D721Med (cell line): ENCODE measurements at places on chromosomes 4 and X.

GRCh38 chr4:55356991-55357461 is 11.0 kb downstream of the SRD5A3 start:
- no peak for DNase-seq

GRCh38 chr4:167052631-167053091 is 181.6 kb downstream of the SPOCK3 start:
- no peak for DNase-seq

GRCh38 chr4:186827534-186827897 is 103.9 kb upstream of the FAT1 start:
- DNase-seq: no peak

GRCh38 chrX:113770071-113770470 is 813.8 kb upstream of the HTR2C start:
- no peak for DNase-seq

DNA sequence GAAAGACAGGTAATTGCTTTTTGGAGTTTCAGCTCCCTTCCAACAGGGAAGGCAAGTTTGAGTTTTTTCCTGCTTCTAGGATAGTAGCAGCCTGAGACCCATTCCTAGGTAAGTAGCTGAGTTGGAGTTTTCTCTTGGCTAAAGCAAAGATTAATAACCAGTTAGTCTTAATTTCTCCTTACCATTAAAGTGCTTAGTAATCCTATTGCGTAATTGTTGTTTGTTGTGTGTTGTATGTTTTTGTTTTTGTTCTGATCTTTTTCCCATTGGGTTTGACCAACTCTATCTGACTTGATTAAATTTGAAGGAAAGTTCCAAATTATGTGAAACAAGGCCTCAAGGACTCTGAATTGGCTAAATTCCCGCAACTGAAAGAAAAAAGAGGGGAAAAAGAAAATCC is 83.5 kb downstream of the TBX22 start:
- DNase-seq: no peak

GRCh38 chrX:13254076-13254785 is 65.6 kb downstream of the ATXN3L start:
- no peak for DNase-seq

DNA sequence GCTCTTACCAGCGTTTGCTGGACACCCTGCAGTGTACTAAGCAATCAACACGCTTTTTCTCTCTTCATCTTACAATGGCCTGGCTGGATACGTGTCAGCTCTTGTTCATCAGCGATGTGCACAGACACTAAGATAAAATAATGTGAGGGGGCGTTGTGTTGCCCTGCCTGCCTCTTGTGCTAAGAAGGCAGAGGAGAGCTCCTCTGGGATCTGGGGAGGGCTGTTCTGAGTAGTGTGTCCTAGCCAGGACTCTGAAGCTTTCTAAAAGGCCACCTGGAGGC is 49.7 kb downstream of the NELFA start:
- DNase-seq: no peak

- DNase-seq: no peak
These were observed 41.6 kb downstream of the NPNT start for GRCh38 chr4:105936901-105937300.

DNA sequence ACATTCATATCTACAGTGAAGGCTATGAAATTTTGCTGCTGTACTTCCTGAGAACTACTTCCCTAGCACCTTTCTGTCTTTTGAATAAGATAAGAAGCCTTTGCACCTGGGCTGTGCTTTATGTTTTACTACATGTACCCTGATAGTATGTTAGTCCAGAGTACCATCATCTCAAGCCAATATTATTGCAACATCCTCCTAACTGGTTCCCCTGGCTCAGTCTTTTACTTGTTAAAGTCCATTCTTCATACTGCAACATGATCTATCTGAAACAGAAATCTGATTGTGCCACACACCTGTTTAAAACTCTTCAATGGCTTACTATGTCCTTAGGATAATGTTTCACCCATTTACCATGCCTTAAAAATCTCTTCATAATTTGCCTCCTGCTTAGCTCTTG is 102.3 kb downstream of the AGTR2 start:
- no peak for DNase-seq

DNA sequence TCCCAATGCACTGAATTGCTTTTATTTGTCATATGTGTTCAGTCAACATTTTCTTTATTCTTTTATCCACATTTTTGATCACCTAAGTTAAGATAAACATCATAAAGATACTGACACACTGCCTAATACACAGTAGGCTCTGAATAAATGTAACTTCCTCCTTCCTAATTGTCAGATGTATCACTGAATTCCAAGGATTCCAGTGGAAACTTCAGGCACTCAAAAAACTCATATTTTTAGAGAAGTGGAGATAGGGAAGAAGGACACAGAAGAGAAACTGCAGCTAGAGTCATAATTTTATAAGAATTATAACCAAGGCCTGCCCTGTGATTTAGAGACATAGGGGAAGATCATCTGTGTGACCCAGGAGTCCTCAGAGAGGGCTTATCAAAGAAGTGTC is 753.3 kb downstream of the ADGRL3 start:
- no peak for DNase-seq

GRCh38 chrX:114959729-114960128 is 57.7 kb downstream of the IL13RA2 start:
- DNase-seq: no peak

GRCh38 chr4:23373261-23373660 is 516.6 kb downstream of the PPARGC1A start:
- DNase-seq: no peak

DNA sequence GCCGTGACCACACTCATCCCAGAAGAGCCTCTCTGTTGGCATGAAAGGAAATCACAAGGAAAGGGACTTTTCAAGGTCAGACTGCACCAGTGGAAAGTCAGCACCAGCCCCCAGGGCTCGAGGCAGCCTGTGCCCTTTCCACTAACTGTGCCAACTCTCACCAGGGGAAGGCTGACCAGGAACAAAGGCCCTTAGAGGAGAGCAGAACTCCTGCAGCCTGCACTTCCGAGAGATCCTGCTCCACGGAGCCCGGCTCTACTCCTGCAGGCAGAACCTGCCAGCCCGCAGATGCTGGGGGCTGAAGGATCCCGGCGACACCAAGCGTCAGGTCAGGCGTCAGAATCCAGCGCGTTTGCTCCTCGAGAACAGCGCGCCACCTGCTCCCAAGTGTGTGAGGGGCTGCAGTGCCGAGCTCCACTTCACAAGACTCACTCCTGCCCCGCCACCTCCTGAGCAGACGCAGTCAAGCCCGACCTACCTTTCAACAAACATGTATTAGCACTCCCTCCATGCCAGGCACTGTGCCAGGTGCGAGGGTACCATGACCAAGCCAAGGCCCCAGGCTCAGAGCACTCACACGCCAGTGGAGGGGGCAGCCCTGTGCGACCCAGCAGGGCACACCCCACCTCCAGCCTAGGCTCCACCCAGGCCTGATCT is 13.6 kb upstream of the HELT start:
- no peak for DNase-seq

DNA sequence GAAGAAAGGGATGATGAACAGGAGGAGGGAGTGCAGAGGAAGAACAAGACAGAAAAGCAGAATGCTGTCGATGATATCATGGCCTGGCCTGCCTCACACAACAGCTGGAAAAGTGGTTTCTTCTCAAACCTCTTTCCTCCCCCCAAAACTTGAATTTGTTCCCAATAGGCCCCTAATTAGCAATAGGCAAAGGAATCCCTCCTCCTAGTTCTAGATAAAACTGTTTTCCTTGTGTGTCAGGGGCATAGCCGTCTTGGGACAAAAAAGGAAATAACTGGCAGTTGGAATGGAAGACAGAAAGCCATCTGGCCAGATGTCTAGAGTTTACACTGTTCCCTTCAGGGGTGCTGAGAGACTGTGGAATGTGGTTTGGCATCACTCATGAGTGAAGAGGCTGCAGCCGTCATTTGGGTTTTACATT is 177.8 kb upstream of the C1QTNF7 start:
- DNase-seq: no peak

GRCh38 chr4:184064877-184065276 is 152.8 kb downstream of the ENPP6 start:
- DNase-seq: no peak

DNA sequence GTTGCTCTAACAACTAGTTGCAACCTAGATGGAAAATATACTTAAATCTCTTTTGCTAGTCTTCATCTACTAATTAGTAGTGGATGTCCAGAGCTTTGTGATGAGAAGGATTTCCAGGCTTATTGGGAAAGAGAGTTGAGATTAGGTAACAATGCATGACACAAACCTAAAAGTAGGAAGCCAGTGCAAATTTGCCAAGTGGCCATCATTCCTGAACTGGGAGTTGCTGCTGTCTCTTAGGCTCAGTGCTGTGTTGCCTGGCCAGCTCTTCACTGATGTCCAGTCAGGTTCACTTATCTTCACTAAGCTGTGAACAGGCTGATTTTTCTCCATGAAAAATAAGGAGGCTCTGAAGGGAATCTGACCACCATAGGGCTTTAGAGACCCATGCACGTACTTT is 105.6 kb upstream of the AMOT start:
- DNase-seq: no peak

DNA sequence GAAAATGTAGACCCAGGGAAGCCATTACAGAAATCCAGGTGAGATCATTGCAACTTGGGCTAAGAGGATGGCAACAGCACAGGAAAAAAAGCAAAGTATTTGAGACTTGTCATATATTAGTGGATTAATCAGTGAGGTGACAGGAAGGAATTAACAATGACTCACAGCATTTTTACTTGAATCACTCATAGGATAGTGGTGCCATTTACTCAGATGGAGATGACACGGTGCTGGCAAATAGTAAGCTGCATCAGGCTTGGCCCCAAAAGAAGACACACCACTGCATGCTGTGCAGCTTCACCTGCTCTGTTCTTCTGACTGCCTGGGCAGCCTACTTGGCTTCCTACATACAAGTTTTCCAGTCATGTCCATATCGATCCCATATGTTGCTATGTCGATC is 144.8 kb downstream of the FRYL start:
- no peak for DNase-seq

DNA sequence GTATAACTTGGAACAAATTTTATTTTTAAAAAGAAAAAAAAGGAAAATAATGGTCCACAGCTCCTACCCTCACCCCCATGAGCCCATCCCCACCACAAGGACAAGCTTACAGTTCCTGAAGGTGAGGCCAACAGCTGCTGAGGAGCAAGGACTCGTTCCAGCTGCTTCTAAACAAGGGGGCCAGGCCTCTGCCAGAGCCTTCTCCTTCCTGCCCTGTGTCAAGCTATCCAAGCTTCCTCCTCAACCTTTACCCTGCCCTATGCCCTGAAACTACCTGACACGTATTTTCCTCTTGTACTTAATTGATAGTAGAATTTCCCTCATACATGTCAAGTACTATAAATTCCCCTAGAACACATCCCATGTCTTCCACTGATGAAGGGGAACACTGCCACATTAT is 8.8 kb downstream of the SH3D19 start:
- no peak for DNase-seq

DNA sequence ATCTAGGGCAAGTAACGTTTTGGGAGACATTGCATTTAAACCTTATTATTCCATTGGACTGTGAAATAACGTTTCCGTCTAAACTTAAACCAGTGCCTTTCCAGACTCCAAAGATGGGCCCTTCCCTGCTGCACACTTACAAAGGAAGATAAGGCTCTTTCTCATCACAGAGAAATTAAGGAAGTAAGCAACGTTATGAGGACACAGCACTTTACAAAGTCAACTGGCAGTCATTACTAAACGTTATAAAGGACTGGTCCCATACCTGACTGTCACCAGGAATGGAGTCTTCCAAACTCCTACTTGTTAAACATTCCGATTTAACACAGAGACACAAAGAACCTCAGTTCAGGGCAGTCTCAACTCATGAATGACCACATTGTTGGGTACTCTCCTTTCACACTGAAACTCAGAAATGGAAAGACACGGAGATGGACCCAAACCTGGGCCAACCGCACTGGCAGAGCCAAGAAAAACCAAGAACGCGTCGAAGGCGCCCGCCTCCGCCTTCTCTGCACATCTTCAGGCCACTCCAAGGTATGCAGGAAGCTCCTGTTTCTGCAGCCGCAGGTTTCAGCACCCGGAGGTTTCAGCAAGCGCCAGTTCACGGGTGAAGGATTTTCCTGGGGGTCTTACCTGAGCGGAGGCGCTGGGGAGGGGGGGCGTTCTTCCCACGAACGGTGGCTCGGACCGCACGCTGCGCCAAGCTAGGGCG is 670 bp downstream of the PAPSS1 start:
- no peak for DNase-seq

DNA sequence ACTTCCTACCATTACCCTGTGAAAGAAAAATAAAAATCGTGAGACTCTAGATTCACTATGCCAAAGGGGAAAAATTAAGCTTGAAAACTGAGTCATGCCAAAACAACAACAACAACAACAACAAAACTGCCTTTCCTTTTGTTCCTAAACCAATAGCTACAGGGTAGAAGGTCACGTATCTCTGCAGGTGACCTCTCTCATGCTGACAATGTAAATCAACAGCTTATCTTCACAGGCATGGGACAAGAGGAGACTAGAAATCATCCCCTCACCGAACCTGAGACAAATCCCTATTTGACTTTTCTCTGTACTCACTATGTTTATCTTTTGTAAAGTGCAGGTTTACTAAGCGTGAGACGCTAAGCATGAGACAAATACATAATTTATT is 20.5 kb upstream of the AADAT start:
- no peak for DNase-seq

- no peak for DNase-seq
These were observed 52.3 kb upstream of the HOPX start for GRCh38 chr4:56733352-56733751.

- peak; percentile 78 for DNase-seq
These were observed at the start of gene FAM50A for GRCh38 chrX:154443992-154444754. TSS of gene FAM50A (plus strand) at chrX:154444141. CDS start at chrX:154444236, 95 bp downstream.

DNA sequence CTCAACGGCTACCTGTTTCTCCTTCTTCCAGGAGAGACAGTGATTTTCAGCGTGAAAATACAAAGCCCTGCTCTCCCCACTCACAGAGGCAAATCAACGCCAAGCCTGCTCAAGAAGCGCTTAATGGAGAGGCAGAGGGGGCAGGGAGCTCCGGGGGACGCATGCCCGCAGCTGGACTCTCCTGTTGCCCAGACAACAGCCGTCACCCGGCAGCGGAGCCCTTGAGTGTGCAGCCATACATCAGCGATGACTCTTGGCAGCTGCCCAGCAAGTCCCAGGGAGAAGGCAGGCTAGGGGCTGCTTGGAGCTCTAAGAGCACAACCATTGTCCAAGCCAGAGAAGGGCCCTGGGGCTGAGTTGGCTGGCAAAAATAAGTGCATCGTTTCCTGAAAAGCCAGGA is 71.0 kb upstream of the AFAP1 start:
- no peak for DNase-seq

DNA sequence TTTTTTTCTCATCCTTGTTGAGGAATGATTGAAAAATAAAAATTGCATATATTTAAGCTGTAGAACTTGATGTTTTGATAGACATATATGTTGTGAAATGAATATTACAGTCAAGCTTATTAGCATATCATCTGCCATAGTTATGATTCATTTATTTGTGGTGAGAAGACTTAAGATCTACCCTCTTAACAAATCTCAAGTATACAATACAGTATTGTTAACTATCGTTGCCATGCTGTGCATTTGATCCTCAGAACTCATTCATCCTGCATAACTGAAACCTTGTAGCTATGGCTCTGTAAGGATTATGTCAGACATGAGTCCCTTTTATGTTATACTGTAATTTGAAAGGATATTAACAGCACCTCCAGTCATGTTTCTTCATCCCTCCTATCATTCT is 2045.3 kb downstream of the ARAP2 start:
- DNase-seq: no peak
